ENCODE measurements at places on chromosomes 5 and 9.
A peak's percentile ranks its signal among the peaks of the same experiment; 100 is the strongest.

- no peak for DNase-seq
These were observed 269.9 kb upstream of the PAPPA start for GRCh38 chr9:115883467-115884329.

- DNase-seq: no peak
These were observed 66.4 kb downstream of the SETX start for GRCh38 chr9:132288361-132288760.

- no peak for DNase-seq
These were observed 21.6 kb downstream of the NEUROG1 start for GRCh38 chr5:135514116-135514515.

- DNase-seq: no peak
These were observed 172.4 kb downstream of the PBX3 start for GRCh38 chr9:125919565-125919964.

DNA sequence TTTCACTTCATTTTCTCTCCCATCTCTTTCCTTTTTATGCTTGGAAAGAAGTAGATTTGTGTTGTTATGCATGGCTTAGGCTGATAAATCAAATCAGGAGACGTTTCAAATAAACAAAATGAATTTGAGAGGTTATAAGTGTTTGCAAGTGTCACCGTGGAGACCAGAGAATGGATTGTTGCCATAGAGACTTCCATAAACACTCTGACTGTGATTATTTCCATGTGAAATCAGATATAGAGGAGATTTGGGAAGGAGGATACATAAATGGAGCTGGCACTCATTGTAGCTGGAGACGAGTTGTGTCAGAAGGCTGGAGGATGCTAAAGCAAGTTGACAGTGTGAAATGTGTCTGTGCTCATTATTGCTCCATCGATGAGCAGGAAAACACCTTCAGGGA, 84.2 kb upstream of the PCSK1 start:
- no peak for DNase-seq

- no peak for DNase-seq
These were observed 89.1 kb upstream of the NFIB start for GRCh38 chr9:14403081-14403480.

DNA sequence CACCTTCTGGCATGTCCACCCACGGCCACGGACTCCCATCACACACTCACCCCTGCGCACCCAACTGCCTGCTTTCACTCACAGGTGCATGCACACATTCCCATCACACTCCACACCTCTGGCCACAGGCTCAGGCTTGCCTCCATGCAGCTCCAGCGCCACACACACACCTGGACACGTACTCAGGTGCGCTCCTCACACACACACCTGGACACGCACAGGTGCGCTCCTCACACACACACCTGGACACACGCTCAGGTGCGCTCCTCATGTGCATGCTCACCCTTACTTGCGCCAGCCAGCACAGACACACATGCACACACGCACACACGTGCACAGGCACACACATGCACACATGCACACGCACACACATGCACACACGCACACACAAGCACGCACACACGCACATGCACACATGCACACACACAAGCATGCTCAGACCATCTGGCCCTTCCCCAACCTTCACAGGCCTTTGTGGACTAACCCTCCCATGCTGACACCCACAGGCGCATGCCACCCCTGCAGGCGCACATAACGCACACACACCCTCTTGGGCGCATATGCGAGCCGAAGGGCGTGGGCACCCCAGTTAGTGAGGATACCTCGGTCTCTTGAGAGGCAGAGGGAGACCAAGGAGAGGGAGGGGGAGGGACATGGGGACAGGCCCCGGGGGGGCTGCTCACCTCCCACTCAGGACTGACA, 8.3 kb downstream of the GRIN1 start:
- no peak for DNase-seq

DNA sequence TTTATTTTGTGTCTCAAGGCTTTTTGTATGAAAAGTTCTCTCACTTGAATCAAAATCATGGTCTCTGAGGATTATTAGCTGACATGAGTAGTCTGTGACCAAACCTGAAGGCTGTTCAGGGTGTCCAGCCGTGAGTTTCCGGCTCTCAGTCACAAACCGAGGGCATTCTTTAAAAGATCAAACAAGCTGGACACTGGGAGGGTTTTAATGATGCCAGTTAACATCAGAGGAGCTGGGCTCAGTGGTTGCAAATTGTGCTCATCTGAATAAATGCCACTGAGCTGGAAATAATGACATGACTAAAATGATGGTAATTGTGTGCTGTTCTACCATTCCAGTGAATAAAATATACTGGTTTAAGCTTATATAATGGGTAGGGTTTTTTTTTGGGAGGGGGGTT, 153.1 kb downstream of the FOCAD start:
- no peak for DNase-seq

DNA sequence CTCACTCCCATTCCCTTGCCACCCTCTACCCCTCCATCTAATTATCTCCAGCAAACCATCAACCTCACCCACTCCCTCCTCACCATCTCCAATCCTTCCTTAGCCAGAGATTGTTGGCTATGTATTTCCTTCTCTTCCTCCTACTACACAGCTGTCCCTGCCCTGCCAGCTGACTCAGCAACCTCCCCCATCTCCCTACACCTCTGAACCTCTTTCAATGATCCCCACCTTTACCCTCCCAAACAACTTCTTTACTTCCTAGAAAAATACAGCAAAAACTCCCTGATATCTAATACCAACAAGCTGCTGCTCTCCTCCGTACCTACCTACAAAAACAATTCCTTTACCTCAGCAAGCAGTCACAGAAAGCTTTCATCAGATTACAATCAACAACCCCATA, 37.3 kb downstream of the SPTLC1 start:
- DNase-seq: no peak

GRCh38 chr5:13477118-13477737, 467.3 kb downstream of the DNAH5 start:
- no peak for DNase-seq

DNA sequence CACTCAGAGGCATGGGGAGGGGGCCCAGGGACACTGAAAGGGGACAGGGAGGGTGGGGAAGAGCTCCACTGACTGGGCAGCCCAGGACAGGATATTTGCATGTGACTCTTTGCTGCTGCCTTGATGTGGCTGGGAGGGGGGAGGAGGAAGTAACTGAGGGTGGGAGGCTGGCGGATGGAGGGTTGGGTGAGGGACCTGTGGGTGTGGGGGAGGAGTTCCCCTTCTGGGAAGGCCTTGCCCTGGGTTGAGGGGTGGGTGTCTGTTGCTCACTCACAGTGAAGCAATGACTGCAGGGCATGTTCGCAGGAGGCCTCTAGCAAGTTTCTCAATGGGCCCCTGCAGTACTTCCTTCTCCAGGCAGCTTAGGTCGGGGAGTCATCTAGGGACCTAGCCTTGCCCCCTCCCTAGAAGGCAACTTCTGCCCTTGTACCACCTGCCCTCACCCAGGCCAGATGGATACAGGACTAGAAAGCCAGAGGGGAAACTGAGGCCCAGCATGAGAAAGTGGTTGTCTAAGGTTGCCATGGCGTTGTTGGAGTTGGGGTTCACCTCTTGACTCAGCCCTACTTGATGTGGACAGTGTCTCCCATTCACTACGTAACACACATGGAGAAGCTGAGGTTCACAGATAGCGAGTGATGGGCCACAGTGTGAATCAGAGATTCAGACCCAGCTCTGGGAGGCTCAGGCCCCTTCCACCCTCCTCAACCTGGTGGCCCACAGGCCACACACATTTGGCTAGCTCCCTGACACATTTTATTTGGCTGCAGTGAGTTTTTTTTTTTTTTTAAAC, 3.0 kb downstream of the GRK6 start:
- peak; percentile 73 for DNase-seq

DNA sequence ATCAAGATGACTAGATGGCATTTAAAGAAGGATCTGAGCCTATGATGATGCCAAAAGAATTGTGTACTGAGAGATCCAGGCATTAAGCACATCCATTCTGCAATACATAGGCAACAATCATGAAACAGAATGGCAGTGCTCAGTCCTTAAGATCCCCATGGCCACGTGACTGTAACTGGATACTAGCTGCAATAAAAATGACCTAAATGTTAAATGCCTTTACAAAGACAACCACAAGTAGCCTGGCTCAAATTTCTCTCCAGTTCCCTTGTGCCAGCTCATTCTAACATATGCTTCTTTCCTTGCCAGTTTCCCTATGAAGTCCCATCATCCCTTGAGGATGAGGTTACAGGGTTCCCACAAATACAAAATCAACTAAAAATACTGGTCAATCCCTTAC, 148.3 kb upstream of the GHR start:
- DNase-seq: no peak

DNA sequence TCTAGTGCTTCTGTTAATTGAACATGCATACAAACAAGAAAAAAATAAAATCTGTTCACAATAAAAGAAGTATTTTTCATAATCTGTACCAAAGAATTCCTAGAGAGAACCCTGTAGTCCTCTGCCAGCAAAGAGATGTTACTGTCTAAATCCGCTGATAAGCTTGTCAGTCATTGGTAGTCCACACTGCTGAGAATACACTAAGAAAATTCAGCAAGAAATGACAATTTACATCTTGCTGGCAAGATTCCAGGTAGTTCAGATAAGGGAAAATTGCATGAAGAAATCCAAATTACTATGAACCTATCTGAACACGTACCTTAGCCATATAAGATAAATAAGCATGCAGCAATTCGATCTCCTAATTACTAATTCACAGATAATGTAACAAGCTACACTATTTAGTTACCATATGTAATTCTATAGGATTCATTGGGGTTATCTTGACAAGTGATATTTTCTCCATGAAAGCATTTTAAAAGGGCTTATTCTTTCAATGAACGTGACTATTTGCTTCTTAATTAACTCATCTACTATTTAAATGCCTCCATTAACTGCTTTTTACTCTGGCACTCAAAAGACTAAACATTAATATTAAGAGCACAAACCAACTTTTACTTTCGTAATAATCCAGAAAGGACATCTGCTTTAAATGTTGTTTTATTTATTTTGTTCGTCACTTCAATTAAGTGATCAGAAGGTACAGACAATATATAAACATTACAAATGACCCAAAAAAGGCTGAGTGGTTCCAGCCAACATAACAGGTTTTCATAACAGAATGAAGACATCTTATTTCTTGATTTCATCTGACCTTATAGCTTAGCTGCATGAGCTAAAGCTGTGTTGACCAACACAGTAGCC, 9.7 kb downstream of the MPDZ start:
- no peak for DNase-seq

- peak; percentile 82 for DNase-seq
These were observed 91.4 kb downstream of the LMX1B start for GRCh38 chr9:126704892-126705766.

GRCh38 chr9:73595036-73595545, 443.4 kb downstream of the ANXA1 start:
- DNase-seq: no peak

GRCh38 chr9:19788152-19788551, 685 bp downstream of the SLC24A2 start:
- DNase-seq: no peak

DNA sequence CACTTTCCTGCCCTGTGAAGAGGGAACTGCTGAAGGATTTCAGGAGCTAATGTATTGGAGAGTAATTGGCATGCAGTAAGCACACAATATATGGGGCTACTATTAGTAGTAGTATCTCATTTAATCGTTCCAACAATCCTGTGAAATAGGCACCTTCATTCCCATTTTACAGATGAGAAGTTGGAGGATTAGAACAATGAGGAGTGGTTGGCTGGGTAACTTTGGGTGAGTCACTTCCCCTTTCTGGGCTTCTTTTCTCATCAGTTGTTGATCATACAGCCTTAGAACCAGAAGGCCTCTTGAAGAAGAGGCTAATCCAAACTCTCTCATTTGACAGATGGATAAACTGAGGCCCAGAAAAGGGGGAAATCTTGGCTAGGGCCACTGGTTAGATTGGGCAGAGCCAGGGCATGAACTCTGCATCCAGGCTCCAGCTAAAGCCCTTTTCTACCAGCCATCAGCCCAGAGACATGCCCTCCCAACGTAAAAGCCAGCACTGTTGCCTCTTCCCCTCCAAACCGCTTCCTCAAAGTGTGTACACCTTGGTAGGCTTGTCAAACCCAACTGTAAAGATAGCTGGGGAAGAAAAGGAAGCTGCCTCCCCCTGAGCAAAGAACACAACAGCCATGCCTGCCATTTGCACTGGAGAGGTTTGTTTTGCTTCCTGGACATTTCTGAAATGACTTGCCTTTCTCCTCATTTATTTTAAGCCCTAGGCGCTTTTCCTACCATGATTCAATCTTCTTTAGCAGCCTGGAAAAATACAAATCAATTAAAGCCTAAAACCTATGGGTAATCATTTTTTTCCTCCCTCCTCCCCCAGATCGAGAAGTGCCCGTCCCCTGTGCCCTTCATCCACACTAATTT, 992 bp downstream of the SPACA9 start:
- DNase-seq: no peak

DNA sequence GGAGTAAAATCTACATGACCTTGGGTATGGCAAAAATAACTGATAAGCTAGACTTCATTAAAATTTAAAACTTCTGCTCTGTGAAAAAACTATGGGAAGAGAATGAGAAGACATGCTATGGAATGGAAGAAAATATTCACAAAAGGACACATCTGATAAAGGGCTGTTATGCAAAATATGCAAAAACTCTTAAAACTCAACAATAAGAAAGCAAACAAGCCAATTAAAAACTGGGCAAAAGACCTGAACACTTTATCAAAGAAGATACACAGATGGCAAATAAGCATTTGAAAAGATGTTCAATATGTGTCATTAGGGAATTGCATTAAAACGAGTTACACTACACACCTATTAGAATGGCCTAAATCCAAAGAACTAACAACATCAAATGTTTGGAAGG, 439.5 kb downstream of the EFNA5 start:
- DNase-seq: no peak

DNA sequence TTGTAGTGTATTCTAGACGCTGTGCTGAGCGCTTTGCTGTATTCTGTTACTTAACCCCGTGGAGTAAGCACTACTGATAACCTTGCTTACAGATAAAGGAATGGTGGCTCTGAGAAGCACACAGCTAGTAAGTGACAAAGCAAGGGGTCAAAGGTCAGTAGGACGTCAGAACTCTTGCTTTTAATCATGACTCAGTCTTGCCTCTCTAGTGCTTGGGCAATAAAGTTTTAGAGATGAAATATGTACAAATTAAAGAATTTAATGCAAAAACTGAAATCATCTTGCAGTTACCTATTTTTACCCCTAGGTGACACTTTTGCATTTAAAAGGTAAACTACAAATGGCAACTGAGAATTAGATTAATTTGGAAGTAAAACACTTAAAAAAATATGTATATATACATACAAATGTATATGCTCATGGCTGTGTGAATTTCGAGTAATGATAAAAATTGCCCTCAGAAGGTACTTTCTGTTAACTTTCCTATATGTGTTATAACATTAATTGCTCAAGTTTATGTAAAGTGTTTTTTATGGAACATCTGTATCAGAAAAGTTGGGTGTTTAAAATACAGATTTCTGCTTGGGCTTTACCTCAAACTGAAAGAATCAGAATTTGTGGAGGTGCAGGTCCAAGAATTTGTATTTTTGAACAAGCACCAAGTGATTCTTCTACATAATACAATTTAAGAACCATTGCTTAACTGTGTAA, 175.1 kb upstream of the DAB2 start:
- no peak for DNase-seq
